Activated CD4-positive, alpha-beta T cell treated with anti-CD3 and anti-CD28 coated beads, Interleukin-10, Interleukin-2, amounts not matched to agents 100 ng/mL and 50 ng/mL, durations not matched to agents 16 hours and 8 hours (primary cell): ENCODE measurements at places on chromosomes 3 and 15.
A peak's percentile ranks its signal among the peaks of the same experiment; 100 is the strongest.

DNA sequence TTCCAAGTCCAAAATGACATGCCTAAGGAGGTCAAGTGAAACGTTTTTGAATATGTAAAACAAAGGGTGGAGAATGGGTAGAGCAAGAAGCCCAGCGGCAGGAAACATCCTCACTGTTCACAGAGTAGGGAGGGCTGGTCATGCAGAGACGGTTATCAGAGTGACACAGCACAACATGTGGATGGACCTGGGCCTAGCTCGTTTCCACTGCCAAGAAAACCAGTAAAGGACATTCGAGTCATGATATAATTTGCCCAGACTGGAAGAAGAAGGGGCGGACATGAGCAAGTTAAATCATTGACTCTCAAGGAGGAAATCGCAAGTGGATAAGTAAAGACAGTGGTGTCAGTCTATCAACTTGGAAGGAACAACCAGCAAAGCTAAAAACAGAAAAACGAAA is 89.3 kb downstream of the LRIG1 start:
- DNase-seq, result no peak

- no peak for DNase-seq
Observed at GRCh38 chr3:129428007-129428375, 445 bp downstream of the EFCAB12 start.

GRCh38 chr15:73872346-73872745 is 1.0 kb upstream of the TBC1D21 start:
- no peak for DNase-seq

DNA sequence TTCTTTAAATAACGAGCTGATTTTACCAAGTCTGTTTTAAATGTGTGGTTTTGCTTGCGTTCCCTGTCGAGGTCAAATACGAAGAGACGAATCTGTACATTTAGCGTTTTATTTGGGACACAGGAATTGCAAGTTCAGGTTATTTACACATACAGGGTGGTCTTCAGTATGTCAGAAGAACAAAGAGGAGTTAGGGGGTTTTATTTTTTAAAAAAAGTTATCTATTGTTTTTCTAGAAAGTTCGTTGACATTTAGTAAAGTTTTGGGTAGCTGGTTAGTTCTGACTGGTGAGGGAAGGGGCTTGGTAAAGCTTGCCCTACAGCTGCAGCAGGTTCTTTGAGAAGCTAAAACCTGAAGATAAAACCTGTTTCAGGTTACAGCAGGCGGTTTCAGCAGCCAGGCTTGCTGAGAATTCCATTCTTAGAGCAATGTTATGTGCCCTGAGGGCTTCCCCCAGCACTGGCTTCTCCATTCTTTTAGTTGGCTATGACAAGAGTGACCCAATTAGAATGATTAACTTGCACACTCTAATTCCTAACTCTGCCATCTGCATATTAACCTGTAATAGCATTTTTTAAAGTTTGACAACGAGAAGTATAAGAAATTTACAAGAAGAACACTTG is 815 bp upstream of the ZNF280D start:
- DNase-seq, result no peak

DNA sequence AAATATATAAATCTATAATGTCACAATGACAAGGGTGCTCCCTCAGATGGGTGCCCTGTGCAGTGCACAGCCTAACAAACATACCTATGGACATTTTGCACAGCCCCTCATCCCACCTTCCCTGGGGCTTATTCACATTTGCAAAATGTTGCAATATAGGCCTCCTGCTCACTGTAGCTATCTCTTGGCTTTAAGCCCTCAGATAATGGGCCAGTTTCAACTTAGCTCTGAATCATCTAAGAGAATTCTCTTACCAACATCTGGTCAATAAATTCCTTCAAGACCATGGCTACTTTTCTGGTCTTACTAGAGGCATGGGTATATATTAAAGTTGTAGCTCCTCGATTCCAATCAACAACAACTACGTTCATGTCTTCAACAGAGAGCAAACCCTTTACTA is 17.9 kb downstream of the LIPH start:
- DNase-seq, result no peak

DNA sequence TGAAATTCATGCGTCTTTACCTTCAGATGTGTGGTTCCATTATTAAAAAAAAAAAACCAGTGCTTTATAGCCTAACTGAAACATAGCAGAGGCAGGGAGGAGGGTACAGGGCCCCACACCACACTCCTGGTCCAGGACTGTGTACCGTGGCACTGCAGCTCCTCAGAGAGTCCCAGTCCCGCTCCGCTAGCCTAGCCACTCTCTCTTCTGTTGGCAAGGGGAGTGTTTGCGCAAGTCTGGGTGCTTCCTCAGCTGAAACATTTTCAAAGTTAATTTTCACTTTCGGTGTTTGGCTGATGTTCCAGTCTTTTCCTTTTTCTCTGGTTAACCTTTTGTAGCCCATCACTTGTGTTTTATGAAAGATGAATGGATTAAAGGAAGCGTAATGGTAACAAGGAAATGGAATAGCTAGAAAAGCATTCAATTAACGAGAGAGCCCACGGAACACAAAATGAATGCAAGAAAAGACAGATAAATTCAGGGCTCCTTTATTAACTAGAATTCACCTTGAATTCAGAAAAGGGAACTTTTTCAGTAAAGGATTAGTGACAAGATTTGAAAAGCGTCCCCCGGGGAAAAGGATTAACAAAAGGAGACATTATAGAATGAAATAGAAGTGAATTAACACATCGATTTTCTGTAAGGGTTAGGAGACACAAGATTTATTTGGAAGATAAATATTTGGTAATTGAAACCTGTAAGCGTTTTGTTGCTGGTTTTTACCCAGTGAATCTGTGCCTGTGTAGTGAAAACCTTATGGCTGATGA is 177.0 kb downstream of the CACNA2D3 start:
- DNase-seq, result no peak

DNA sequence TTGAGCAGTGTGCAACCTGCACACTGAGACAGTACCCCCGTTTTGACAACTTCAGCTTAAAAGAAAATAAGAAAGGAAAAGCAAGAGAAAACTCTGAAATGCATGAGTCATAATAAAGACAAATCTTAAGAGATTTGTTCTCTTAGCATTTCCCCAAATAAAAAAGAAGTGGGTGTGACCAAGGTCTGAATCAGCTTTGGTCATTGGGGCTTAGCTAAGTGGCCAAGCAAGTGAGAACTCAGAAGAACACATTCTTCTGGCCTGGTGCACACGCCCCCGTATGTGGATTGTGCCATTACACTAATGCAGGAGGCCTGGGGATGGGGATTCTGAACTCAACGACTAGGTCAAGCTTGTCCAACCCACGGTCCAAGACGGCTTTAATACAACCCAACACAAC is 56.9 kb upstream of the PDZRN3 start:
- DNase-seq, result no peak

- no peak for DNase-seq
Observed at GRCh38 chr3:182516597-182517336, 276.5 kb upstream of the ATP11B start.

DNA sequence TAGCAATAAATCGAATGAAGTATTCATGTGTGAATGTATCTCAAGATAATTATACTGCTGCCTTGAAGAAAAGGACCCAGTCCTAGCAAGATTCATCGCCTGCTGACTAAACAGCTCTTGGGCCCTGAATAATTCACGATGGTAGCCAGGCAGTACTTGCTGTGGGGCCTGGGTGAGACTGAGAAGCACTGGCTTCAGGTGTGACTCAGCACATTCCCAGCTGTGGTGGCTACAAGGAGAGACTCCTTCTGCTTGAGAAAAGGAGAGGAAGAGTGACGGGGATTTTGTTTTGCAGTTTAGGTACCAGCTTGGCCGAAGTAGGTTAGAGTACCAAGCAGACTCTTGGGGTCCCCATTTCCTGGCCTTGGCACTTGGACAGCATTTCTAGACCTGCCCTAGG is 47.6 kb upstream of the CD200R1L start:
- DNase-seq, result no peak

GRCh38 chr3:156321945-156322344 is 201.6 kb downstream of the KCNAB1 start:
- DNase-seq, result no peak

DNA sequence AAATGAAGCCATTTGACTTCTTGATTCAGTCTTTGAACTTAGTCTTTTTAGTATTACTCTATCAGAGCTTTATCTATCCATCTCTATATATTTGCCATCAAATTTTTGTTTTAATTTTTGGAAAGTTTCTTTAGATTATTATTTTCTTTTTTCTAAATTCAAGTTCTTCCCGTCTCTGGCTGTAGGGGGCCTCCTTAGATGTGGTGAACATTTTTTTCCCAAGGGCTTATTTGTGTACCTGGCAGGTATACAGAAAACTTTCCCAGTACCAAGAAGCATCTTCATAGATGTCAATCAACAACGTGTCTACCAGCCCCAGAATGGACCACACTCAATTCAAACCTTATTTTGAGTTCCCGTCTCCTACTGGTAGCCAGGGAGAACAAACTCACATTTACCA is 486.8 kb upstream of the CNTN4 start:
- DNase-seq, result no peak

DNA sequence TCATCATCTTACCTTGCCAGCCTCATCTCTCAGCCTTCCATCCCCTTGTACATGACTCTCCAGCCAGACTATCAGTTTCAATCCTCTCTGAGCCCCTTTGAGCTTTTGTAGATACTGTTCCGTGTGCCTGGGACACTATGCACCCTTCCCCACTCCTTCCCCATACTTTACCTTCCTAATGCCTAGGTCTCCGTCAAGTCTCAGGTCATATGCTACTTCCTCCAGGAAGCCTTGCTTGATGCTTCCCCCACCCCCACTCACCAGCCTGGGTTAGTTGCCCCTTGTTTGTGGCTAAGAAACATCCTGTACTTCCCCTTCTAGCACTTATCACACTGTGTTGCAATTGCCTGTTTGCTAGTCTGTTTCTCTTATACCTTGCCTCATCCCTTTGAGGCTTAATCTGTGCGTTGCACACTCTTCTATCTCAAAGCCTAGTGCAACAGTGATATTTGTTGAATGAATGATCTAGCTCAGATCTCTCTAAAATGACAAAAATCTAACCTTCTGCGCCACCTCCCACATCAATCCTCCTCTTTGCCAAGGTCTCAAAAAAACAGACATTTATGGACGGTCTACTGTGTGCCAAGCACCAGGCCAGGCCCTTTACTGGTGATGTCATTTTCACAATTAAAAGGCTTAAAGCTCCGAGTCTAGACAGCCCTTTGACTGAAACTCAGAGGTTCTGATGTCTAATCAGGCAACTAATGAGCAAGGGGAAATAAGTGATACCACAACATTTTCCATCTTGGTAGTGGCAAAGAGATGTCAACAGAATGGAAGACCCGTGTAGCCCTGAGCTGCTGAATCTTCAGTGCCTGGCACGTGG is 6.5 kb upstream of the USP3 start:
- DNase-seq, result peak; percentile 86

- no peak for DNase-seq
Observed at GRCh38 chr3:87957575-87957974, 101.2 kb downstream of the CGGBP1 start.

DNA sequence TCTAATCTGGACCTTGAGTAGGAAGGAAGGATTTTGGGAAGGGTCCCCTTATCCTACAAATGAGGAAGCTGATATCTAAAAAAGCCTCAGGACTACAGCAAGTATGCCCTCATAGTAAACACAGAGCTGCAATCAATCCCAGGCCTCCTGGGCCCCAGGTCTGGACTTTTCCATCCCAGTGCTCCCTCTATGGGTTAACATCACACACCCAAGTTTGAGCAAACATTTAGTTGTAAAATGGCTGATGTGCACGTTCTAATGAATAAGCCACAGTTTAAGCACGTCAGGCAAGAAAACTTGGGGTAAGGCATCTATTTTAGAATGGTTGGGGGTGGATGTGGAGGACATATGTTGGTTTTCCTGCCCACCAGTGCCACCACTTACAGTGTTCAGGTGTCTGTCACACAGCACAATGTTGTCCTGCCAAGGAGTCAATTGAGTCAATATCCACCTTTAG is 44.3 kb upstream of the UBE2E1 start:
- DNase-seq, result peak; percentile 52

DNA sequence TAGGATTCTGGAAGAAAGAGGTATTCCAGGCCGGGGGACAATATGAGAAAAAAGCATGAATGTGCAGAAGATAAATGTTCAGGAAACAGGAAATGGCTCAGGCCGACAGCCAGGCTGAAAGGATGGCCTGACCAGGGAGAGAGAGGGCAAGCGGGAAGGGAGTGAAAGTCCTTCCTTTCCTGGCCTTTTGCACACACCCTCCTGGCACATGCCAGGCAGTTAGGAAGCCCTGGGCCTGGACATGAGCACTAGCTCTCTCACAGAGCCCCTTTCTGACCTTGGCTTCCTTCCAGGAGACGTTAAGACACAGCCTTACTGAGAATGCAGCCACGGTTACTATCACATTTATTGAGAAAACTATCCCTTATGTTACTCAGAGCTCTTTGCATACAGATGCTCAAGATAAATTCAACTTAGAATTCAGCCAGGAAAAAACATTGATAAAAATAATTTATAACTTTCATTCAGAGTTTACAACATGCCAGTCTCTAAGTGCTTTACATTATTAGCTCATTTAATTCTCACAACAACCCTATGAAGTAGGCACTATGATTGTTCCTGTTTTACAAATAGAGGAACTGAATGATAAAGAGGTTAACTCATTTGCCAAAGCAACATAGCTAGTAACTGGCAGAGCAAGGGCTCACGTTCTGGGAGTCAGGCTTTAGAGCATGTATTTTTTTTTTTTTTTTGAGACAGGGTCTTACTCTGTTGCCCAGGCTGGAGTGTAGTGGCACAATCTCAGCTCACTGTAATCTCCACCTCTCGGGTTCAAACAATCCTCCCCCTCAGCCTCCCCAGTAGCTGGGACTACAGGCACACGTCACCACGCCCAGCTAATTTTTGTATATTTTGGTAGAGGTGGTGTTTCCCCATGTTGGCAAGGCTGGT is 39.4 kb upstream of the SMAD3 start:
- DNase-seq, result no peak

- DNase-seq, result no peak
Observed at GRCh38 chr3:46238386-46238785, 3.9 kb upstream of the CCR3 start.

DNA sequence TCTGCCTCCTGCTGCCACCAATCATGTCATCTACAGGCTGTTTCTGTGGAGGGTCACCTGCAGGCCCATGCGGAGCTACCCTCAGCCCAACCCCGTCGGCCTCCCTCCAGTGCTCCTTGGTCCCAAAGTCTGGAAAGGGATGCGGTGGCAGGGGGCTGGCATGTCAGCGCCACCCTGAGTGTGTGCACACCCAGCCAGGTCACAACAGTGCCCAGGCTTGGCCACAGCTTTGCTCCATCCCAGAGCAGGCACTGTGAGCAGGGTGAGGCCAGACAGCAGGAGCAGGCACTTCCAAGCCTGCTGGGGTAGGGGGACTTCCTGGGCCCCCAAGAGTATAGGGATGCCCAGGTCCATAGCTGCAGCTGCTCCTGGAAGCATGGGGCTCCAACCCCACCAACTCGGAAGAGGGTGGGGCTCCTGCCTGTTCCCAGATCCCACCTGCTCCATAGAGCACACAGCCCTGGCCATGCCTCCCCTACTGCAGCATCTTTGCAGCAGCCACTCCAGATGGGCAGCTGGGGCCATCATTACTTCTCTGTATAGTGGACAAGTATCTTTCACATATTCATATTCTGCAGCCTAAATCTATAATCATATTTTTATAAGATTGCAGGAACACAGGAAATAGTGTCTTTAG is 109.3 kb downstream of the CBLB start:
- no peak for DNase-seq
